ENCODE measurements at places on chromosomes 12 and 14.
A peak's percentile ranks its signal among the peaks of the same experiment; 100 is the strongest.

DNA sequence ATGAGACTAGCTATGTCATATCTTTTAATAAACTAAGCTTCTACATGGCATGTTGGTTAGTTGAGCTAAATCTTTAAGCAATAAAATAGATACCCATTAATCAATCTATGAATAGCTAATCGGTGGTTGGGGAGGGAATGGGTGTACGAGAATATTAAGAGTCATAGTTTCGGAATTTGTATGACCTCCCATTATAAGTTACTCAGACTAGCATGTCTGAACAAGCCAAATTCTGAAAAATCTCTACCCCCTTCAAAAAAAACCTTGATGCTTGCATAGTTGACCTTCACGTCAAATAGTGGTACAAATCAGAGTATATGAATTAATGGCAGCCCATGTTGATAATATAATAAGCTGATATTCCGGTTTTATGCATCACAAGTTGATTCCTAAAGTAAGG is 60.0 kb downstream of the PLEKHG7 start:
- no peak for DNase-seq

DNA sequence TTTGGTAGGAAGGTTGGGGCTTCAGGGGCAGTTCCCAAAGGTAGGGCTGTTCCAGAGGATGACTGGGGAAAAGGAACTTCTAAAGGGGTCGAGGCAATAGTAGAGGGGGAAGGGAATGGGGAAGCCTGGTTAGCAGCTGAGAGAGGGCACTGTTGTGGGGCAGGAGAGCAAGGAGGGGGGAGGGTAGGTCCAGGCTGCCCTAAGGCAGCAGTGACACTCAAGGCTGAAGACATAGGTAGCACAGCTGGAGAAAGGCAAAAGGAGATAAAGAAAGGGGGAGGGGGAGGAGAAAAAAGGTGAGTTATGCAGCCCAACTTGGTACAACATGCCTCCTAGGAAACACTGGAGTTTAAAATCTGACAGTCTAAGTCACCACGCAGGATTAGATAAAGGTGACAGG is 3.9 kb downstream of the NACA start:
- no peak for DNase-seq

DNA sequence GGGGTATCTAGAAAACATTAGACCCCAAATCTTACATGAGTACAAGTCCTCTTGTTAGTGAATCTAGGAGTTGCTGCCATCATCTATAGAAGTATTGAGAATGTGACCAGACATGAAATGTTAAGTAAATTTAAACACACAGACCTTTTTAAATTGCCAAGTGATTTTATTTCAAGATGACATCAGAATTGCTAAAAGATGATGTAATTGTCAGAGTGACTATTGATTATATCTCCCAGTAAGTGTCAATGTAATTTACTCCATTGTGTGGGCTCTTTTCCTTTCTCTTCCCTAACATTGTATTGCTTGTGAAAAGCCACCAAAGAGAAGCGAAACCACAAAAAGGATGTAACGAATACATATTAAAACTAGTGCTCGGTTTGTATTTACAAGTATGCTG is 16.8 kb downstream of the ADAM21 start:
- no peak for DNase-seq

- no peak for DNase-seq
Observed at GRCh38 chr12:52022841-52023181, 16.1 kb downstream of the TAMALIN start.

GRCh38 chr14:104335611-104336010 is 197.2 kb downstream of the KIF26A start:
- no peak for DNase-seq

- no peak for DNase-seq
Observed at GRCh38 chr14:103861413-103862392, 14.3 kb upstream of the PPP1R13B start.

- no peak for DNase-seq
Observed at GRCh38 chr14:101466456-101467180, 94.7 kb upstream of the DIO3 start.

DNA sequence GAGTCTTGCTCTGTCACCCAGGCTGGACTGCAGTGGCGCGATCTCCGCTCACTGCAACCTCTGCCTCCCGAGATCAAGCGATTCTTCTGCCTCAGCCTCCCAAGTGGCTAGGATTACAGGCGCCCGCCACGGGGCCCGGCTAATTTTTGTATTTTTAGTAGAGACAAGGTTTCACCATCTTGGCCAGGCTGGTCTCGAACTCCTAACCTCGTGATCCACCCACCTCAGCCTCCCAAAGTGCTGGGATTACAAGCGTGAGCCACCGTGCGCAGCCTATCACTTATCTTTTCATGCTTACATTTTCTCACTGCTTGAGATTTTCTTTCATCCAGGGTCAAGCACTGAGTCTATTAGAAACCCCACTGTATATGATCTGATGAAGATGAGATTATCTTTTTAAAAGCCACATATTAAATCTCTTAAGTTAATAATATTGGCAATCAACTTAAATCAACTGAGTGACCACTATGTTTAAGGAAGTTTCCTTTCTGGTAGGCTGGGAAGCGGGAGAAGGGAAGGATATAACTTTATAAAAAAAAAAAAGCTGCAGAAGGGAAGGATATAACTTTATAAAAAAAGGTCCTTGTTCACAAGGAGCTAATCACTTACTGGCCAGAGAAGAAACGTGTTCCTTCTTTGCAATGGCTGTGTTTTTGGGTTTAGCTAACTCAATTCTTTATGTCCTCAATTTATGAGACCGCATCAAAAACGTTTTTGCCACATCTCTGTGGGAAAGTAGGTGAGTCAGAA is 1.3 kb upstream of the MDM2 start:
- DNase-seq, result no peak

DNA sequence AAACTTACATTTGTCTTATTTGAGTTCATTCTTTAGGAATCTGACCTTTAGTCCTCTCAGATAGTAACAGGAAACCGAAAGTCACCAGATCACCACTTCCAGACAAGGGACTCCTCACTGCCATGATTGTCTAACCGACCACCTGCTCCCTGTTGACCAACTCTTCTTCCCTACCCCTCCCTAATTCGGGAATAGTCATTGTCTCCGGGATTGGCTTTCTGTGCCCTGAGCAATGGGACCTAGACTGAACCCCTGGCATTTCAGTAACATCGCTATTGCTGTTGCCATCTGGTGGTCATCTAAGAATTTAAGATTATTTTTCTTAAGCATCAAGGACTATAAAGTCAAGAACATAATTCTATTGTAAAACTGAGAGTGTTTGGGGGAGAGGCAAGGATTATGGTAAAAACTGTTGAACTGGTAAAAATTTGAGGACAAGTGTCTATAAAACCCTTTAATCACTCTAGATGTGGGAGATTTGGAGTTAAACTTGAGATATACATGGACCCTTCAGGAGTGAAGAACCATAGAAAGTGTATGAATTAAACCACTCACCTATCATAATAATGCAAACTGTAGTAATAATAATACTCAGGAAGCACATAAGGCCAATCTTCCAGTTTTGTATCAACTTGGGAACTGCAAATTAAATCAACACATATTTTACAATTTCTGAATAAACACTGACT is 6.3 kb downstream of the CLEC2A start:
- no peak for DNase-seq

DNA sequence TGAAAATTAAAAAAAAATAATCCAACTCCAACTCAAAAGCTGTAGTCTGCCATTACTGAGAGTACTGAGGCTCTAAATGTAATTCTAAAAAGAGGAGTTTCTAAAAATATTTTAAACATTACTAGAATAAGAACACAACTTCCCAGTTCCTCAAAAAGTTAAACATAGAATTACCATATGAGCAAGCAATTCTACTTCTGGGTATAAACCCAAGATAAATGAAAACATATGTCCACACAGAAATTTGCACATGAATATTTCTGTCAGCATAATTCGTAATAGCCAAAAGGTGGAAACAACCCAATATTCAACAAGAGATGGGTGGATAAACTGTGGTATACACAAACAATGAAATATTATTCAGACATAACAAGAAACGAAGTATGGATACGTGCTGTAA is 15.0 kb upstream of the NR2C1 start:
- DNase-seq, result peak; percentile 41

- DNase-seq, result no peak
Observed at GRCh38 chr14:46782281-46782680, 130.7 kb upstream of the RPL10L start.

DNA sequence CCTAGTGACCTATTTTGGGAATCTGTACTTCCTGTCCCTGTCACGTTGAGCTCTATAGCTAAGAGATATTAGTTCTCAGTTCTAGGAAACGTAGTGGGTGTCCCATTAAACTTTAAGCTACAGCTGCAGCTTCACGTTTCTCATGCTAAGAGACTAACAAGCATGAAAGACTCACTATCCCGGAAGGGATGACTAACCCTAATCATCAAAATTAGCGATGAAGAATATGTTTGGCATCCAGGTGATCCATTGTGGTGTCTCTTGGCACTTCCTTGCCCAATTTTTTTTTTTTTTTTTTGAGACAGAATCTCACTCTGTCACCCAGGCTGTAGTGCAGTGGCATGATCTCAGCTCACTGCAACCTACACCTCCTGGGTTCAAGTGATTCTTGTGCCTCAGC is 11.0 kb upstream of the LALBA start:
- no peak for DNase-seq

- DNase-seq, result no peak
Observed at GRCh38 chr12:8950221-8950527, 729 bp upstream of the M6PR start.

DNA sequence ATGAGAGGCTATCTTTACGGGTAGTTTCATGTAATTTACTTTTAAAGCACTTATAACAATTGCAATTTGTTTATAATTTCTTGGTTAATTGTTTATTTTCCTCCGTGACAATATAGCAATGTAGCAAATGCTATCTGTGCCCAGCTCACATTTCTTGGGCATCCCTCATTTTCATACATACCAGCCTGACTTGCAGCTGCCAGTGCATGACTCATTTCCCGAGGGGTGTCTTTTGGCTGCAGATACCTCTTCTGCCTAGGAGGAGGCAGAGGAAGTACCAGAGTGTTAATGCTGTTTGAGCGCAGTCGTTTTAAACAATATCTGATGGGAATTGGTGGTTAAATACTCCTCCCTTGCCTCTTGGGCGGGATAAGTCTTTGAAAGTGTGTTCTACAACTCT is 104.2 kb upstream of the ABCD2 start:
- no peak for DNase-seq

DNA sequence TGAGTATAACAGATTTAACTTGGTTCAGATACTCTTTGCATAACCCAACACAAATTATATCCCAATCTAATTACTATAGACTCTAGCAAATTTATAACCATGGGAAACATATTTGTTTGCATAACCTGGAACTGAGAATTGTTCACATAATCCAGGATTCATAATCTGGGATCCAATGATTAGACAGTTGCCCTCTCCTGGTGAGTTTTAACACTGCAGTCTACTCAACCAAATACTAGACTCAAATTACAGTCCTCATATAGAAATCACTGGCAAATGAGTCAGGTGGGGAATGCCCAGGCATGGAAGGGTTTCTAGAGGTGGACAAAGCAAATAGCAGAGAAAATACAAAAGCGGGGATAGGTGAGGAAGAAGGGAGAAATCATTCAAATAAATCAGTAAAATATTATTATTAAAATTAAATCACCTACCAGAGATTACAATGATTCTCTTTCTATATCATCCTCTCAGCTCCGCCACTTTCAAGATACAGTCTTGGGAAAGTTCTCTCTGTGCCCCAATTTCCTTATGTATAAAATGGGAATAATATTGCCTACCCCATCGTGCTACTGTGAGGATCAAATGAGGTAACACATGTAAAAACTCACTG is 9.4 kb downstream of the GCH1 start:
- DNase-seq, result peak; percentile 39

- no peak for DNase-seq
Observed at GRCh38 chr12:48075832-48076231, 30.0 kb downstream of the SENP1 start.

GRCh38 chr12:3202096-3202495 is 124.9 kb downstream of the TSPAN9 start:
- DNase-seq, result no peak

GRCh38 chr12:58358369-58358768 is 417.0 kb downstream of the ATP23 start:
- DNase-seq, result no peak

DNA sequence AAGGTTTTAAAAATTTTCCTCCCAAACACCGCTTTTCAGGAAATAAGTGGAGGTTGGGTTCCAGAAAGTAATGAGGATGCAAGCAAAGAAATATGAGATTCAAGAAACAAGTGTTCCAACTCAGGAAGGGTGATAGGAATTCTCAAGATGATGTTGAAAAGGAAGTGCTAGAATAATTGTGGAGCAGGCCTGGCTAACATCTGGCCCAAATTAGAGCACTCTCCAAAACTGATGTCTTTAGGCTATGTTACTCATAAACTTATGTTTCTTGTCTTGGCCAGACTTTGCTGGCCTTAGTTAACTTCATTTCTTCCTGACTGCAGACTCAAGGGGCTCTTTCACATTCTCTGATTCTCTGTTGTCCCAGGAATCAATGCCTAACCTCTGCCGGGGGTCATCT is 116.3 kb downstream of the TMTC3 start:
- DNase-seq, result no peak

DNA sequence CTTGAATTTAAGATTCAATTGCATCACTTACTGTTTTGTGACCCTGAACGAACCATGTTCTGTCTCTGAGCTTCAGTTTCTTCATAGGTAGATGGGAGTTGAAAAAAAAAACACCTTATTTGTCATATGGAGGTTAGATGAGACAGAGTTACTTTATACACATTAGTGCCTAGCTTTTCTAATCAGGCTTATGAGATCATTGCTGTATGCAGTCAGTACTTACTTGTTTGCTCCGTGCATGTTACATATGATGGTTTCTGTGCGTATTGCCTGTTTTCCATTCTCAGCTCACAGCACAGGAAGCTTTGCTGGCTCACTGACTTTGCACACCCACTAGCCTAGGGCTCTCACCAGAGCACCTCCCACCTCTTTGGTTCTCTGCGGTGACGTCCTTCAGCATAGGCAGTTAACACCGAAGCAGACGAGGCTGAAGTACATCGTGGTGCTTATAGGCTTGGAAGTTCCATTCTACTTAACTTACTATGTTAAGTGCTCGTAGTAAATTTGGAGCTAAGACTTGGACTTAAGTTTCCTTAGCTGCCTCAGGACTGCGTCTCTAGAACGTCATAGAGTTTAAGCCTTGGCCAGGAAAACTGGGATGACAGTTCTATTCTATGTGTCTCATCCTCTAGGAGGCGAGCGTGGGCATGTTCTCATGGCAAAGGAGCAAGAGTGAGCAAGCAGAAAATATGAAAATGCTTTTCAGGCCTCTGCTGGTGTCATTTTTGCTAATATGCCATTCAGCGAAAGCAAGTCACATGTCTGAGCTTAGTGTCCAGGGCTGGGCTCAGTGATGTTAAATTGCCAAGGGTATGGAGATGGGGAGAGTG is 57.3 kb downstream of the NRXN3 start:
- no peak for DNase-seq

DNA sequence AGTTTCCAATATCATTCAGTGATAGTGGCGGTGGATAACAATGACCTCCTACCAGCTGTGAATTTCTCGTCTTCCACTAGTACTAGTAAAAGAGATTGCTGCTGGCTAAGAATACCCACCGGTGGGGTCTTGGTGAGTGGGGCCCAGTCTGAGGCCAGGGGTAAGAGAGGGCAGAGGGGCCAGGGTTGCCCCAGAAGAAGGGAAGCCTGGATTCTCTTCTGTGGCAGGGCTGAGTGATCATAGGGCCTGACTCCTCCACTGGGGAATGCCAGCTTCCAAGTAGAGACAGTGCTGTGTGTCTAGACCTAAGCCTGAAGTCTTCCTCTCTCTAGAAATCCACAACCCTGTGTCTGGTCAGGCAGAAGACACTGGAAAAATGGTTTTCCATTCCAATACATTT is 5.8 kb upstream of the TMEM63C start:
- no peak for DNase-seq

Measured in GM13976 (cell line).